ENCODE measurements at places on chromosomes 5 and 9. TPM values are rescaled to one million over a fixed set of nuclear protein-coding genes. Genes with fewer than 3 reads are reported as not detected.

P4HA2 gene
- 32.8 TPM for total RNA-seq

- ATAC-seq = no peak
Observed at GRCh38 chr5:103035701-103036100, 84.2 kb downstream of the GIN1 start.

DNA sequence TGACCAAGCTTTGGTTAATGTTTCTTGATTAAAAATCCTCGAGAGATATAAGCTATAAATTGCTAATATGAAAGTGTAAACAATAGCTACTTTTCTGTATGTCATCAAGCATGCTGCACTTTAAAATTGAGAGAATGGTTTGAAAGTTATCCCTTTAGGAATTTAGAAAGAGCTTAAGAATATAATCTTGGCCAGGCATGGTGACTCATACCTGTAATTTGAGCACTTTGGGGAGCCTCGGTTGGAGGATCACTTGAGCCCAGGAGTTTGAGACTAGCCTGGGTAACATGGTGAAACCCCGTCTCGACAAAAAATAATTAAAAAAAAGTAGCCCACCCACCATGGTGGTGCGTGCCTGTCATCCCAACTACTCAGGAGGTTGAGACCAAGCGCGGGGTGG is 12.2 kb upstream of the MROH2B start:
- ATAC-seq = no peak

- no peak for ATAC-seq
Observed at GRCh38 chr9:117643288-117643654, 60.9 kb upstream of the TLR4 start.

GRCh38 chr5:63878788-63879187 is 83.5 kb downstream of the HTR1A start:
- no peak for ATAC-seq

Measured in gastroesophageal sphincter (tissue), 4 donors.